ENCODE measurements at places on chromosomes 1 and 21. TPM values are rescaled to one million over a fixed set of nuclear protein-coding genes. Genes with fewer than 3 reads are reported as not detected.

DNA sequence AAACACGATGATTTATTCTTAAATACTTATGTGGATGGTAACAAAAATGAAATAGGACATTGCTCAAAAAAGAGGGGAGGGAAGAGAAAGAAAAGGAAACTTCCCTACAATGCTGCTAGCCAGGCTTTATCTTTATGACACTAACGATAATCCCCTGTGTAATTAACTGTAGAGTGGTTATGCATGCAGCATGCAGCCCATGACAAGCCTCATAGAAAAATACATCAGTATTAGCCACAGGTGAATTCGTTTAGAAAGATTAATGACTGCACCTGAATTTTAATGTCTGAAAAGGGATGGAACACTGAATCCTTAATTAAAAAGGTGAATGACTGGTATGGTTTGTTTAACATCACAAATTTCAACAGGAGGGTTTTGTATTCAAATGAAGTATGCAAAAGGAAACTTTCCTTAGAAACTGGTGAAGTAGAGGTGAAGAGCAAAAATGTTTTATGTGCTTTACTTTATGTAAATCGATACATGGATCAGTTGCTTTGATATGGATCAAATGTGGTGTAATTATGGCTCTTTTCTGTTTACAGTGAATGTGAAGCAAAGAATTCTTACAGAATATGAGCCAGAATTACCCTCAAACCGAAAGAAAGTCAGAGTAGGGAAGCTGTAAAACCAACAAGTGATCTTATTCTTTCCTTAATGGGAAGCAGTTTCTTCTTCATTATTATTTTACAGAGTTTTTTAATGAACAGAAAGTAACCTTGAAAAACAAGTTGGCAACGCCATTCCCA lies 569.6 kb upstream of the ADGRL2 start:
- DNase-seq, result no peak

DNA sequence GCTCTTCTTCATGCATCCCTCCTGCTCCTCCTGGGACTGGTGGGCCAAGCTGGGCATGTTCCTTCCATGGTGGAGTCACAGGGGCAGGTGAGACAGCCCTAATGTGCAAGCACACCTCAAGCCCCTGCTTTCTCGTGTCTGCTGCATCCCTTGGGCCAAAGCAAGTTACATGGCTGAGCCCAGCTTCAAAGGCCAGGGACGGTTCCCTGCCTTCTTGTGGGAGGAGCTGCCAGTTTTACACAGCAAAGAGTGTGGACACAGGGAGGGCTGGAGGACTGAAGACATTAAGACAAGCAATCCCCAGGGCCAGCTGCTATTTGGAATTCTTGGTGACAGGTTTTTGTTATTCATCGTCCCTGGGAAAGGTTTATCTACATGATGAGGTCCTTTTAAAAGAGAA lies 175.2 kb upstream of the CACNA1E start:
- DNase-seq, result no peak

DNA sequence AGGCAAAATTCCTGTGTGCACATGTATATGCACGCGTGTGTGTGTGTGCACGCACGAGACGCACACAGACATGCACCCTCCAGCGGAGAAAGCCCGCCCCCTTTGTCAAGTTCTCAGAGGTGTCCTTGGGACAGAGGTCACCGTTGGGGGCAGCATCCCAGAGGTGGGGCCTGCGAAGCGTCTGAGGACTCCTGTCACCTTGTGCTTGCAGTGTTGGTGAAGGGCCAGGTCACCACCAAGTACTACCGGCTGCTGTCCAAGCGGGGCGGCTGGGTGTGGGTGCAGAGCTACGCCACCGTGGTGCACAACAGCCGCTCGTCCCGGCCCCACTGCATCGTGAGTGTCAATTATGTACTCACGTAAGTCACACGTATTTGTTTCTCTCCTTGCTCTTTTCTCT lies 42.6 kb downstream of the SIM2 start:
- DNase-seq, result no peak

GRCh38 chr1:41629571-41629970 lies 145.1 kb upstream of the EDN2 start:
- peak; percentile 77 for DNase-seq

DNA sequence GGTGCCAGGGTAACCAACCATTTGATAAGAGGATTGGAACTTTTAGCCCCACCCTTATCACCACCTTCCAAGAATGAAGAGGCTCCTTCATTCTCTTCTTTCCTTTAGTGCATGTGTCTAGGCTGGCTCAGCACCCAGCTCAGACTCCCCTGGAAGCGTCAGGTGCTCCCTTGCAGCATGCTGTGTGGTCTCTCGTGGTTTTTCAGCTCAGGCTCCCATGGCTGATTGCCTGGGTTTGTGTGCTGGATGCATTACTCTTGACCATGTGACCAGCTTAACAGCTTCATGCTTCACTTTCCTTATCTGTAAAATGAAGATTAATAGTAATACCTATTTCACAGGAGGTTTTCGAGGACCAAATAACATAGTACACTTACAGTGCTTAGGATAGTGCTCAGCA lies 198.4 kb downstream of the HHAT start:
- DNase-seq, result peak; percentile 14

GRCh38 chr1:109356915-109357314 lies 40.8 kb downstream of the SORT1 start:
- no peak for DNase-seq

DNA sequence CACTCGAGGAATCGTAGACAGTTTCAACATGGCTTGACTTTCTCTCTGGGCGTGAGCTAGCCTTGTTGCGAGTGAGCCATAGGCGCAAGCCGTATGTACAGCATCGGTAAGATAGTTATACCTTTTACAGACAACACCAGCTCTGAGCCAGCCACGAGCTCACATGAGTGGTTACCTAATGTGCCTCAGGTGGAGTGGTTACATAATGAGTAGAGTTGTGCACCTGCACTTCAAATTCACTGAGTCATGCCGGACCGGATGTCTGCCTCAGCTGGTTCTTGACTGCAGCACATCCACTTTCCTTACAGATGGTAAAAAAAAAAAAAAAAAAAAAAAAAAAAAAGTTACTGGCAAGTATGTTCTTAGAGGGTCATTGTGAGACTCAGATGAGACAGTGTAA lies 360.4 kb upstream of the NR5A2 start:
- DNase-seq, result no peak

DNA sequence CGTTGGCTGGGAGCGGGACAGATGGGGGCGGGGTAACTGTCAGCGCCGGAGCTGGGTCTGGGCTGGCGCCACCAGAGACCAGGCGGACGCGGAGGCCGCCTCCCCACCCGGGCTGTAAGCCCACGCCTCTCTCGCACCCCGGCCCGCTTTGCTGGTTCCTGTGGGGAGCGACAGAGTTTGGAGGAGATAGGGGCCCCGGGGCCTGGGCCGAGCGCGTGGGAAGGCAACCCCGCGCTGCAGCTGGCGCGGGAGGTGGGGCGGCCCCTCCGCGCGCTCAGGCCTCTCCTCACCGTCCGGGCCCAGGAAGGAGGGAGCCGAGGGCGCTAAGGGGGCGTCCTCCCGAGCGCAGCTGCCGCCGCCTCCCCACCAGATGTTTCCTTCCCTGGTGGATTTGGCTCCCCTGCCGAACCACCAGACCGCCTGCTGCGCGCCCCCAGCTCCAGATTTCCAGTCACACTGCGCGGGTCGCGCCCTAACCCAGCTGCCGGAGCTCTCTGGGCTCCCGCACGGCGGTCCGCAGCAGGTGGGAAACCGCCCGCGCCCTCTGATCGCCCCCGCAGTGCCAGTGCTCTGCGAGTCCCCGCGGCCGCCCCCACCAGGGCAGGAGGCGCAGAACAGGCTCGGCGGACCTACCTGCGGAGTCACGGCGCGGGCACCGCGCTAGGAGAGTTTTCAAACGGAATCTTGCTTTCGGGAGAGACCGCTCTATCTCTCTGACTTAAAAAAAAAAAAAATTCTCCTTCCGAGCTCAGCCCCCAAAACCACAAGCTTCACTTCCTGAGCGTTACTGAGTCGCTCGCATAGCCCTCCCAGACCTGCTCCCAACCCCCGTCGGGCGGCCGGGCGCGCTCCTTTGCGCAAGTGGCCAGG lies 1.1 kb downstream of the GFI1 start:
- DNase-seq, result no peak

- no peak for DNase-seq
Measured at GRCh38 chr21:45613396-45613795, 30.1 kb upstream of the PCBP3 start.

GRCh38 chr1:228347181-228347580 lies 59.5 kb downstream of the TRIM11 start:
- no peak for DNase-seq

DNA sequence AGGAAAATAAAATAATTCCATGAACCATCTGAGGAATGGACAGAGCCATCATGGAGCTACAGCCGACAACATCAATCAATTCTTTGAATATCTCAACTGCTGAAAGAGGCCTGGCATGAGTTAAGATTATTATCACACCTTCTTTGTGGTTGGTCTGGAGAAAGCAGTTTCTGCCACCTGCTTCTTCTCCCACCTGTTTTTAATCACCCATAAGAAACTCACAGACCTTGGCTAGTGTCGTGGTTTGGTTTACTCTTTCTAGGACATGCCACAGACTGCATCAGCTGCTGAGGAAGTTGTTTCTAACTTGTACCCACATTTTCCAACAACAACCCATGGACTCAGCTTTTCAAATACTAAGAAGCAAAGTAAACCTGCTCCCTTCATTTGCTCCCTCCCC lies 65.6 kb downstream of the NTPCR start:
- DNase-seq, result no peak

GRCh38 chr1:1006305-1007159 lies 6.6 kb upstream of the HES4 start:
- no peak for DNase-seq

- no peak for DNase-seq
Measured at GRCh38 chr1:23931491-23931880, 18.3 kb upstream of the CNR2 start.

DNA sequence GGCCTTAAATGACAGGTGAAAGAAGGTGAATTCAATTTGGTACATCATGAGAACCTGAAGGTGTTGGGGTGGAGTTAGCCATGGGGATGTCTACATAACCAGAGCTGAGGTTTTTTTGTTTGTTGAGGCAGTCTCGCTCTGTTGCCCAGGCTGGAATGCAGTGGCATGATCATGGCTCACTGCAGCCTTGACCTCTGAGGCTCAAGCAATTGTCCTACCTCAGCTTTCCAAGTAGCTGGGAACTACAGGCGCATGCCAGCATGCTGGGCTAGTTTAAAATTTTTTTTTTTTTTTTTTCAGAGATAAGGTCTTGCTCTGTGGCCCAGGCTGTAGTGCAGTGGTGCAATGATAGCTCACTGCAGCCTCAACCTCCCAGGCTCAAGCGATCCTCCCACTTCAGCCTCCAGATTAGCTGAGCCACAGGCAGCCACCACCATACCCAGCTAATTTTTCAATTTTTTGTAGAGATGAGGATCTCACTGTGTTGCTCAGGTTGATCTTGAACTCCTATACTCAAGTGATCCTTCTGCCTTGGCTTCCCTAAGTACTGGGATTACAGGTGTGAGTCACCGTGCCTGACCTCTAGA lies 1.9 kb upstream of the MPZ start:
- DNase-seq, result peak; percentile 56

GSTM3 gene
- 30.3 TPM for total RNA-seq

PROK1 gene
- not detected for total RNA-seq

OPRD1 gene
- total RNA-seq, result 0.21 TPM

MROH9 gene
- total RNA-seq, result not detected

APOBEC4 gene
- not detected for total RNA-seq

GPR161 gene
- 16.4 TPM for total RNA-seq

SELL gene
- total RNA-seq, result not detected

MSH4 gene
- 0.08 TPM for total RNA-seq
